ENCODE measurements at places on chromosomes 11 and 22.

DNA sequence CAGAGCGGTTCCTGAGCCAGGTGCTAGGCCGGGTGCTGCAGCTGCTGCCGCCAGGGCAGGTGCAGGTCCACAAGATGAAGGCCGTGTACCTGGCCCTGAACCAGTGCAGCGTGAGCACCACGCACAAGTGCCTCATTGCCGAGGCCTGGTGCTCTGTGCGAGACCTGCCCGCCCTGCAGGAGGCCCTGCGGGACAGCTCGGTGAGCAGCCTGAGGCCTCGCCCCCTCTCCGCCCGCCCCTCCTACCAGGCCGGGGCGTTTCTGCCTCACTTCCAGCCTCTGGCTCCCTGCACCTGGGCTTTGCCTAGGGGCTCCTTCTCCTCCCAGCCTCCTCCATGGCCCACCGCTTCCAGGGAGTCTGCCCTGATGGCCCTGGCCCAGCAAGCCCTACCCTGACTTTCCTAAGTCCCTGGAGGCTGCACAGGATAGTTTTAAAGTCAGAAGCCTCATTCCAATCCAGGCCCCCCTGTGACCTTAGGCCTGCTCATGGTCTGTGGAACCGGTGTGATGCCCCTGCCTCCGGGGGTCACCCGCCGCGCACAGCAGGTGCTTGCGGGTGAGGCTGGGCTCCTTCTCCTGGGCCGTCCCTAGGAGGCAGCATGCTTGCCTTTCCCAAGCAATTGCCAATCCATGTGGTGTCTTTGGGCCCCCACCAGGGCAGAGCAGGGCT is 5.5 kb downstream of the TCIRG1 start:
- DNase-seq = no peak

- DNase-seq = no peak
Observed at GRCh38 chr22:27980424-27981148, 61.5 kb upstream of the PITPNB start.

- DNase-seq = no peak
Observed at GRCh38 chr11:1384199-1384970, 5.3 kb upstream of the BRSK2 start.

- DNase-seq = no peak
Observed at GRCh38 chr11:124081483-124081882, 33.8 kb upstream of the VWA5A start.

- no peak for DNase-seq
Observed at GRCh38 chr11:117529816-117530215, 202.2 kb downstream of the CEP164 start.
